ENCODE measurements at places on chromosomes 2 and 18.
A peak's percentile ranks its signal among the peaks of the same experiment; 100 is the strongest.

DNA sequence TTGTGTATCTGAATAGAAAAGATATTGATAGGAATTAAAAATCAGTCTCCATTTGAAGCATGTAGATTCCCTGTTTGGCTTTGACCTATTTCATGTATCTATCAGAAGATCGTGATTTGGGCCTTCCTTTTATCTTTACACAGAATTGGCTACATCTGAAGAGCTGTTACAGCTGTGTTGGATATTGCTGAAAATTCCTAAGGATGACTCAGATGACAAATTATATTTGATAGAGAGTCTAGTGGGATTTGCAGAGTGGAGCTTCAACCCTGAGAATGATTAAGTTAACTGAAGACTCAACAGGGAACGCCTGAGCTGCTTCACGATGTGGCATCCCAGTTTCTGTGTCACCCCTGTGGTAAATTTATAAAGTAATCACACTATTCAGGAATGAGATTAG, 4.9 kb upstream of the COL3A1 start:
- DNase-seq = no peak

- DNase-seq = no peak
Measured at GRCh38 chr18:55420665-55421307, 167.2 kb downstream of the TCF4 start.

- no peak for DNase-seq
Measured at GRCh38 chr18:44508474-44508873, 172.2 kb upstream of the SETBP1 start.

GRCh38 chr2:41989501-41990180, 58.2 kb upstream of the PKDCC start:
- DNase-seq = no peak

DNA sequence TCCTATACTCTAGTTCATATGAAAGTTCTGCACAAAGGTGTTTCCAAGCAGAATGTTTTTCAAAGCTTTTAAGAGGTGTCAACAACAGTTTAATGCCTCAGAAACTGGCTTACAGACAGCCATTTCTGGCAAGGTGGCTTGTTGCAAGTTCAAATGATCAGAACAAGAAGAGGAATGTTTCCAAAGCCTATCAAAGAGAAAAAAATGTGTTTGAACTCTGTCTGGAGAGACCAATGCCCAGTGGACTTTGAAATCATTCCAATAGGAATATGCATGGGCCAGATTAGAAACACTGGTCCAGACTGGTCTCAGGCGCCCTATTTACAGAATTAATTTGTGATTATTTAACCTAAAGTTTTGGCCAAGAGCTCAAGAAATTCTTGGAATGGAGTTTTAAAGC, 106.2 kb downstream of the CPS1 start:
- DNase-seq = no peak

- DNase-seq = no peak
Measured at GRCh38 chr2:150985741-150986140, 275.9 kb downstream of the RBM43 start.

- no peak for DNase-seq
Measured at GRCh38 chr2:44974064-44974715, 32.7 kb downstream of the SIX3 start.

DNA sequence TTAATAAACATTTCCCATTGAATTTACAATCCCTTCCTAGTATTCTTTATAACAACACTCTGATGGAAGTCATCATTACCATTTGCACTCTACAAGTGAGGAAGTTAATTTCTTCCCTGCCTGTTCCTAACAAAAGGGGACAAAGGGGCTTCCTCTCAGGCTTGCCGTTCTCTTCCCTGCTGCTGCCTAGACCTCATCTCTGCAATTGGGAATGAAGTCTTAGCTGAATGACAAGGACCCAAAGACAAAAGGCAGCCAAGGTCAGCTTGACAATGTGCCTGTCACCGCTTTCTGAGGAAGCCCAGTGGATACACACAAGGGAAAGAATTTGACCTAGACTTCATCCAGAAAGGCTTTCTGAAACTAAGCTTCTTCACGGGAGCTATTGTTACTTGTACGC, 416.4 kb downstream of the CMPK2 start:
- no peak for DNase-seq

DNA sequence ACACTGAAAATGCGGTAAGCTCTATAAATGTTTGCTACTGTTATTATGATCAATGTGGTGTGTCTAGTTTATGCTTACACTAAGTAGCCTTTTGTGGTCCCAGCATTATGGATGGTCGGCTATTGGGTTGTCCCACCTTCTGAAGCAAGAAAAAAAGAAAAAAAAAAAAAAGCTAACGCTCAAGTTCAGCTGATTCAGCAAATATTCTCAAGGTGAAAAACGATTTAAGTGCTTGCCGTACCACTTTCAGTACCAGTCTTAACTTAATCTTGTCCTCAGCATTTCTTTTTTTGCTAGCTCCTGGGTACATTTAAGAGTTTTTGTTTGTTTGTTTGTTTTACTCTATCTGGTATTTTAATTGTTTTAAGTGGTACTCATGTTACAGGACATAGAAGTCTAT, 87.5 kb downstream of the MBD5 start:
- no peak for DNase-seq

- DNase-seq = no peak
Measured at GRCh38 chr2:101064868-101065549, 62.9 kb downstream of the RPL31 start.

DNA sequence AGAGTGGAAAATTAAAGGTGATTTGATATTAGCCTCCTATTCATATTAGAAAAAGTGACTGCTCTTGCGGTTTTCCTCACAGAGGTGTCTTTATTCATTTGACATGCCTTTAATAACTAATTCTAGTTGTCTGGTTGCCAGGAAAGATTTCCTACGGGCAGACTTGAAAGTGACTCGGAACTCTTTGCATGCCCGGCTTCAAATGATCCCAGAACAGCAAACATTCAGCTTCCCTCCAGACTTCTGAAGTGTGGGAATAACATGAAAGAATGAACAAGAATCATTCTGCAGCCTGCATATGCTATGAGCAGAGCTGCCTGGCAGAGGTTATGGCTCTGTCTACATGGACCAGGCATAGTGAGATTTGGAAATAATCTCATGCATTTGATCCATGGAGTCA, 89.6 kb upstream of the PKDCC start:
- no peak for DNase-seq

DNA sequence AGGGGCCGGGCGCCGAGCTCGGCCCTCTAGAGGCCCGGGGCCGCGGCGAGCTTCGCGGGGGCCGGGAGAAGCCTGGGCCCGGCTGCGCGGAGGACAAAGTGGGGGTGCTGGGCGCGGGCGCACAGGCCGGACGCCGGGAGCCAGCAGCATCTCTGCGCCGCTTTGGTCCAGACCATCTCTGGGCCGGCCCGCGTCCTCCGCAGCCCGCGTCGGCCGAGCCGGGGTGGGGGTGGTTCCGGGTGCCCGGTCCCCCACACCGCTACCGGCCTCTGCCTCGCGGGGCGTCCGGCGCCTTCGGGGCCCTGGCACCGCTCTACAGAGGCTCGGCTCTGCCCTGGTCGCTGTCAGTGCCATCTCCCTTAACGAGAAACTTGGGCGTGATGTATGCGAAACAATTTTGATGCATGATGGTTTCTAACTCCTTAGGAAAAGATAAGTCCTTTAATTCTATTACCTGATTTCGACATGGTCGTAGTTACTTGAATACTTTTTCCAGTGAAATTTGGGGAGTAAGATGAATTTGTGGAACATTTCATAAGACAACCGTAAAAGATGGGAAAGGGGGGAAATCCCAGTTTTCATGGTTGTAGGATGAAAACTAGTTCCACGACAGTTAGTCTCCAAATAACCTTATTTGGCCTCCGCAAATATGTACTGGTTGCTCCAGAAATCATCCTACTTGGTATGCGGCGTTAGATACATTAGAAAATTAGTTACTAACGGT, 562 bp downstream of the TWSG1 start:
- DNase-seq = peak; percentile 60
